Diencephalon (tissue), 1 donor: ENCODE measurements at places on chromosomes 5 and 9. TPM values are rescaled to one million over a fixed set of nuclear protein-coding genes. Genes with fewer than 3 reads are reported as not detected.

Gene SHISAL2B
- 0.92 TPM for total RNA-seq

Gene TTF1
- 13.4 TPM for total RNA-seq

Gene PLGRKT
- total RNA-seq = 21.2 TPM

Gene NKD2
- total RNA-seq = 5.3 TPM

Gene OR1J2
- total RNA-seq = not detected

Gene TNC
- 112 TPM for total RNA-seq

Gene SEC61B
- 49.4 TPM for total RNA-seq

Gene PFN3
- not detected for total RNA-seq

Gene TAF11L3
- total RNA-seq = not detected

Gene SPATA9
- 0.46 TPM for total RNA-seq

Gene ESM1
- total RNA-seq = 2.3 TPM

Gene CCDC192
- total RNA-seq = not detected

Gene LCNL1
- total RNA-seq = 1.2 TPM

Gene C5orf52
- total RNA-seq = not detected

Gene MRPL50
- 45.7 TPM for total RNA-seq

Gene KIF4B
- 0.46 TPM for total RNA-seq

Gene FOXD4L4
- 1.4 TPM for total RNA-seq

Gene SKIC3
- 141 TPM for total RNA-seq

Gene GABRB2
- total RNA-seq = 117 TPM

Gene OR13J1
- not detected for total RNA-seq

Gene BHMT
- 0.46 TPM for total RNA-seq

Gene GLRA1
- total RNA-seq = 5.5 TPM

Gene IFNA4
- not detected for total RNA-seq

Gene SYK
- 4.2 TPM for total RNA-seq

Gene GAS1
- 9.9 TPM for total RNA-seq

Gene PLEKHG4B
- total RNA-seq = 4.2 TPM

Gene PCDHGA5
- 7.2 TPM for total RNA-seq

Gene HRH2
- total RNA-seq = 4.8 TPM

Gene CCDC183
- total RNA-seq = 2.5 TPM

Gene CLTB
- 80.7 TPM for total RNA-seq

Gene NMUR2
- total RNA-seq = not detected

Gene PCDHB4
- total RNA-seq = 5.3 TPM

Gene NIM1K
- 12.7 TPM for total RNA-seq

Gene RAB3C
- 230 TPM for total RNA-seq

Gene NTNG2
- total RNA-seq = 15.5 TPM

Gene MCCC2
- 21.2 TPM for total RNA-seq

Gene ENDOG
- total RNA-seq = 19.8 TPM

Gene ZNF618
- total RNA-seq = 10.1 TPM

Gene SPATA31A3
- not detected for total RNA-seq

Gene ADRB2
- total RNA-seq = 2.1 TPM

Gene IFNA21
- not detected for total RNA-seq

Gene F12
- total RNA-seq = 7.4 TPM

Gene ZNF883
- 29.1 TPM for total RNA-seq

Gene ENTPD2
- total RNA-seq = 3.2 TPM

Gene LHX6
- total RNA-seq = 22.1 TPM

Gene C9orf153
- total RNA-seq = 0.46 TPM

Gene KIF20A
- 7.6 TPM for total RNA-seq

Gene SPATA31C1
- total RNA-seq = not detected

Gene SHC3
- 42.0 TPM for total RNA-seq

Gene SLCO6A1
- not detected for total RNA-seq

Gene RNF145
- total RNA-seq = 122 TPM

Gene DOCK8
- 4.2 TPM for total RNA-seq

Gene PCDHA1
- 13.8 TPM for total RNA-seq

Gene MSX2
- 0.69 TPM for total RNA-seq

Gene LCN15
- not detected for total RNA-seq

Gene LEAP2
- 1.2 TPM for total RNA-seq

Gene TRIO
- 286 TPM for total RNA-seq

Gene LTC4S
- total RNA-seq = 2.1 TPM

Gene CTNND2
- total RNA-seq = 99.7 TPM

Gene CATSPER3
- total RNA-seq = 0.23 TPM
